ENCODE measurements at places on chromosomes 16 and 17.

- peak; percentile 30 for DNase-seq
Measured at GRCh38 chr16:71542377-71542776, 16.2 kb downstream of the CHST4 start.

GRCh38 chr17:33012522-33013033 is 20.9 kb downstream of the SPACA3 start:
- DNase-seq = no peak

GRCh38 chr17:48056879-48057278 is 8.7 kb downstream of the NFE2L1 start:
- DNase-seq = no peak

DNA sequence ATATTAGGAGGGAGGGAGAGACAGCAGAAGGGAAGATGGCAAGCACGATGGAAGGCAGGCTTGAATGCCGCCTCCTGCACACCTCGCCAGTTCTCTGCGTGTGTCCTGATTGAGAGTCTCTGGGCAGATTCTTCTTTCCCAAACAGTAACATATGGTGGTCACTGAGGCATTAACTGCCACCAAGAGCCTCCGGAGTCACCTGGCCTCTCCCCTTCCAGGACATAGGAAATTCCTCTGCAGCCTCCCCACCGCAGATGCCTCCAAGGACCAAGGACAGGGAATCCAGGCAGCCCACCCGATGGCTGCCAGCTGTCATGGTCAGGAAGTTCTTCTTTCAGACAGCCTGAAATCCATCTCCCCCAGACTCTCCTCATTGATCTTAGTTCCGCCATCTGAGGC is 149.3 kb downstream of the ENGASE start:
- no peak for DNase-seq

- no peak for DNase-seq
Measured at GRCh38 chr16:73106329-73107034, 58.6 kb upstream of the ZFHX3 start.
